ENCODE measurements at places on chromosomes 7 and 10.

DNA sequence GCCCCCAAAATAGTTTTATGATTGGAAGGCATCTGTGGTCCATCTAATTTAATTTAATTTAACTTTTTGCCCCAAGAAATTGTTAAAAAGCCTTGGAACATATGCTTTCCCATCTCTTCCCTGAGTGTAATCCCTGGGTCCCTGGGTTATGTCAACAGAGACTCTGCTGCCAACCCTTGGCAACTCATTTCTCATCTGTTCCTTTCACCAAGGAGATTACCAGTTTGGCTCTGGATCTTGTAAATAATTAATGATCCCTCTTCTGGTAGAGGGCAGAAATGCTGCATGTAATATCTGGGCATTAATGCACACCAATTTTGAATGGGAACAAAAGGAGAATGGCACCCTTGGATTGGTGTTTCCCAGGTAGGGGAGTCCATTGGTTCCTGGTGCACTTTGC lies 514.2 kb downstream of the CCSER2 start:
- no peak for DNase-seq

DNA sequence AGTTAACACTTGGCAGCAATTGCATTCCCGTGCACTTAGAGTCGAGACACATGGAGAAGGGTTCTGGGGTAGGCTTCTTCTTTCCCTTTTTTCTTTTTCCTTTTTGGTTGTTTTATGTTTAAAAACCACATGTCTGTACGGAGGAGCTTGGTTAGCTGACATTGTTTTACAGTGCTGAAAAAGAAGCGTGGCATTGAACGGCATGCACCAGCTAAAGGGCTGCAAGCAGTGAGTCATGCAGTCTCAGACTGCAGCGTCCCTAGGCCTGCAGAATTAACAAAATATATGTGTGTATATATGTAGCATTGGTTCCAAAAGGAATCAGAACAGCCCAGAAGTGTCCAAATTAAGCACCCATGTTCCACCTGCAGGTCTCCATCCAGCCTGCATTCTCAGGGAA lies 211.0 kb downstream of the TCF7L2 start:
- DNase-seq = no peak

DNA sequence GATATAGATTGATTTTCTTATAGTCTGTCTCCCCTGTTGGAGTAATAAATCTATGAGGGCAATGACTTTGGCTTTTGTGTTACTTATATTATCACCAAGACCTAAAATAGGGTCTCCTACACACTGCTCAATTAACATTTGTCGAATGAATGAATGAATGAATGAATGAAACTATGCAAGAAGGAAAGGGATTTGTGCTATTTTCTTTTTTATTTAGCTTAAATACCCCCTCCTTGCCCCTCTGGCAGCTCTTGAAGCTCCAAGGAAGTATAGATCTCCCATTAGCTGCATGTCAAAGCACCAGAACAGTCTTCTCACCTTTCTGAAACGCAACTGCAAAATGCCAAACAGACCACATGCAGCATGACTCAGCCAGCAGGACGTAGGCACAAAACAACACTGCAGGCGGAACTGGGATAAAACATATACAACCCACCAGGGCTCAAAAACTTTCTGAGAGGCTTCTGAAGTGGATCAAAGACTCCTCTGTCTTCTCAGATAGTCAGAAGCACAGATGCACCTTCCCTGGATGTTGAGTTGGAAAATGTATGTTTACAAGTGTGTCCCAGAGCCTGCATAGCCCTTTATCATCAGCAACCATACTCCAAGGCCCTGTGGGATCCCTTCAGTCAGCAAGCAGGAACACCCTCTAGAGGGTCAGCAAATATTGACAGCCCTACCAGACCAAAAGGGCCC lies 187.8 kb downstream of the NPSR1 start:
- no peak for DNase-seq

DNA sequence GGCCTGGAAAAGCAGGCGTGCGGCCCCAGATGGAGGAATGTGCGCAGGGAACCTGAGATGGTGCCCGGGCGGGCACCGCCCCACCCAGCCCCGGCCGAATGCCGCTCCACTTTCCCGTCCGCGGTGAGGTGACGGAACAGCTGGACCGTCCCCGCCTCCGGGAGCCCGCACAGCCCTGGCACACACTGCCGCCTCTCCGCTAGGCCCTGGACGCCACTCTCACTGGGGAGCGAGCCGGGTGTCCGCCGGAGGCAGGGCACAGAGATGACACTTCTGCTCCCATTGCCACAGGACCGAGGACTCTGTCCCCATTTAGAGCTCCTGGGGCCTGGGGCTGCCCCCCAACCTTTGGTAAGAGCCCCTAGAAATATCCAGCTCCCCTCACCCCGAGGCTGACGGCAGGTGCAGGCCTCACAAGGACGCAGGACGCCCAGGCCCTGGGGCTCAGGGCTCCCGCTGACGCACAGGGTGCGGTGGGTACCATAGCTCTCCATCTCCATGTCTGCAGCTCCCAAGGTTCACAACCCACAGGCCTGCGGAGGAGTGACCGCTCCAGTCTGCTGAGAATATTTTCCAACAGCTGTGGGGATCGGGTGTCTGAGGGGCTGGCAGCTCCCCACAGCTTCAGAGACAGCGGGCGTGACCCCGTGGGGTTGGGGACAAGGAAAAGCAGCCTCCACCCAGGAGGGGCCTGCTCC lies 52.2 kb upstream of the PDGFA start:
- DNase-seq = no peak

DNA sequence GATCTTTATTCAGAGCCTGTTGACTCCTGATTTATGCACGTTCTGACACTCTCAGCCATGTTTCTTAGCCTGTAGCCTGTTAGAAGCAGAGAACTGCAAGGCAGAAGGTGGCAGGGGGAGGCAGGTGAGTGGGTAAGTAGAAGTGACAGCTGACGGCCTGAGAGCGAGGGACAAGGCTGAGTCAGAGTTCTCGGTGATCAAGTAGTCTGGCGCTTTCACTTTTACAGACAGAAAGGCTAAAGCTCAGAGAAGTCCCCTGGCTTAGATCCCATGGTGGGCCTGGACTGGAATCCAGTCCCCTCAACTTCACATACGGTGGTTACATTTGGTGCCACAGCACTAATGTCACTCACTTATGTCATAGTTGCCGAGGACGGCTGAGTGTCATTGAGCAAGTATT lies 139.0 kb downstream of the TACC2 start:
- DNase-seq = no peak

GRCh38 chr7:90760892-90761291 lies 164.8 kb downstream of the CDK14 start:
- DNase-seq = no peak

DNA sequence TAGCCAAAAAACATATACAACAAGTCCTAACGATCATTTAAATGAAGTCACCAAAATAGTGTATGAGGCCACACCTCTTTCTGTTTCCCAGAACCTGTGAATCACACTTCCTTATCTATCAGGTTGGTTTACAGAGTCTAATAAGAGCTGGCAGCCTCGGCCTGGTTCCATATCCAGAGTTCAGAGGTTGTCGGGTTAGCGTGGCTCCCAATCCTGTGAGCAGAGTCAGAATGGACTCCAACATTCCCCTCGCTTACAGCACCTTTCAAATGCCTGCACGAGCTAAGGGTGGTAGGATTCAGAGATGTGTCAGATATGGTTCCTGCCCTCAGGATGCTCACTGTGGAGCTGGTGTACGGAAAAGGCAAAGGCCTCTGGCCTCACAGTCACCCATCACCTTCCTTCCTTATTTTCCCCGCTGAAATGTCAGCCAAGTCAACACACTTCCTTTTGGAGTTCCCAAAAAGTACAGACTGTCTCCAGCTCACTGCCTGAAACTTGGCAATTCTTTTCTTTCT lies 6.0 kb downstream of the IL15RA start:
- DNase-seq = peak; percentile 17

DNA sequence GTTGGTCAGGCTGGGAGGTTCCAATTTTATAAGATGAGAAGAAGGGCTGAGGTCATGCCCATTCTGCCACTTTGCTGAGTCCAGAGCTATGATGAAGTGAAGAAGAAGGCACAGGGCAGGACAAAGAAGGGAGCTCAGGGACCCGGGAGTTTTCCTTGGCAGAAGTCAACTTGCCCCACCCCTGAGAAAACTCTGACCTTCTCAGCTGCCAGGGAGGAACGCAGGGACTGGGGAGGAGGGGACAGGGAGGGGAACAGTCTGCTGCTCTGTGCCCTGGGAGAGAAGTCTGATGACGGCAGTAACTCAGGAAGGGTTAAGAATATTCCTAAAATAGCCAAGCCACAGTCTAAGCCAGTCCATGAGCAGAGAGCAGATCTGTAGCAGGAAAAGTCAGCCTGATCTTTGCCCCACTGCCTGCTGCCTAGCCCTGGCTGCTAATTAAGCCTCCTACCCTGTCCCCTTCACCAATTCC lies 11.7 kb downstream of the ADIRF start:
- no peak for DNase-seq

DNA sequence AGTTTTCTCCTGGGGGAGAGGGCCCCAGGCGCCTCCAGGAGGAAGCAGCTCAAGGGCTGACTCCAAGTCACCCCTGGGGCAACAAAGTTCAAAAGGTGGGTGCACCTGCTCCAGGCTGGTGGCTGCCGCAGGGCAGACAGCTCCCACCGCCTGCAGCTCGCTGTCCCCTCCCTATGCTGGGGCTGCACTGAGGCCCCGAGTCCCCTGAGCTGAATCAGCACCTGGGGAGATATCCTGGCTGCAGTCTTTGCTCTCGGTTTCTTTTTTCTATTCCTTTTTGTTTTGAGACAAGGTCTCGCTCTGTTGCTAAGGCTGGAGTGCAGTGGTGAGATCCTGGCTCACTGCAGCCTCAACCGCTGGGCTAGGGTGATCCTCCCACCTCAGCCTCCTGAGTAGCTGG lies 183.4 kb downstream of the DNAJB6 start:
- DNase-seq = no peak

DNA sequence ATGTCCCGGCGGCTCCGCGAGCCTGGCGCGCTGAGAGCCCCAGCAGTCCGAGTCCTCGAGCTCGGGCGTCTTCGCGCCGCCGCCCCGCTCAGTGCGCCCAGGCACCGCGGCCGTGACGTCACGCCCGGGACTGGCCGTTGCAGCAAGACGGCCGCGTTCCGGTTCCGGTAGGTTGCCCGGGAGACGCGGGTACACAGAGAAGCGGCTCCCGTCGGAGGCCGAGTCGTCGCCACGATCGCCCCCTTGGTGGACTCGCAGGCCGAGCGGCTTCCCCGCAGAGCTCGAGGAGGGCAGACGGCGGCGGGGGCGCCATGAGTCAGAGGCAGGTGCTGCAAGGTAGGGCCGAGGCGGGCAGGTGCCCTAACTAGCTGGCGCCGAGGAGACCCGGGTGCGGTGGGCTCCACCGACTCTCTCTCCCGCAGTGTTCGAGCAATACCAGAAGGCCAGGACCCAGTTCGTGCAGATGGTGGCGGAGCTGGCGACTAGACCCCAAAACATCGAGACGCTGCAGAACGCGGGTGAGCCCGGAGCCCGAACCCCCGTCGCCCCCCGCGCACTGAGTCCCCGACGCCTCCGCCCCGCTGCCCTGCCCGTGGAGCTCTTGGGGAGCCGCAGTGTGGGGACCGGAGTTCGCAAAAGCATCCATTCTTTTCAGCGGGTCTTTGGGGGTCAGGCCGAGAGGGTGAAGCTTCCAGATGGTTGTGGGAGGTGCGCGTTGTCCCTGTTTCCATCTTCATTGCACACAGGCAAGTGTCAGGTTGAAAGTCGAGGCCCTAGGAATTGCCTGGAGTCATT lies at the start of gene SPAG6:
Gene SPAG6 (plus strand): TSS at position 196 of the 795 bp plus-strand sequence. CDS start 116 bp downstream, at position 312.
- peak; percentile 56 for DNase-seq

GRCh38 chr10:30829901-30830300 lies 200.3 kb upstream of the LYZL2 start:
- no peak for DNase-seq

- no peak for DNase-seq
Measured at GRCh38 chr7:36760856-36761762, 36.8 kb upstream of the AOAH start.

DNA sequence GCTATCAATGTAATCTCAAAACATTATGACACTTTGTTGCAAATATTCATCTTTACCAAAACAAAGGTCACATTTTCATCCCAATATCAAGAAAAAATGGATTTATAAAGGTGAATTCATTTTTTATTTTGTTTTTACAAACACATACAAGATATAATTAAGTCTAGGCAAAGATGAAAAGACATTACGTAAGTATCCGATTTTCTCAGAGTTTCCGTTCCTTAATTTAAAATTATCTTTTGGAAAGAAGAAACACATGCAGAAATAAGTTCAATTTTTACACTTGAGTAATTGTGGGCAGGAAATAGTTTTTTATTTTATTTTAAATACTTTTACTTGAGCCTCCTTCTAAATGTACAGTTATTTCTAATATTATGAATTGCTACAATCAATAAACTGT lies 24.6 kb downstream of the RTKN2 start:
- DNase-seq = no peak
